Bronchial epithelial cell (primary cell): ENCODE measurements at places on chromosomes 5 and 9. TPM values are rescaled to one million over a fixed set of nuclear protein-coding genes. Genes with fewer than 3 reads are reported as not detected.

DNA sequence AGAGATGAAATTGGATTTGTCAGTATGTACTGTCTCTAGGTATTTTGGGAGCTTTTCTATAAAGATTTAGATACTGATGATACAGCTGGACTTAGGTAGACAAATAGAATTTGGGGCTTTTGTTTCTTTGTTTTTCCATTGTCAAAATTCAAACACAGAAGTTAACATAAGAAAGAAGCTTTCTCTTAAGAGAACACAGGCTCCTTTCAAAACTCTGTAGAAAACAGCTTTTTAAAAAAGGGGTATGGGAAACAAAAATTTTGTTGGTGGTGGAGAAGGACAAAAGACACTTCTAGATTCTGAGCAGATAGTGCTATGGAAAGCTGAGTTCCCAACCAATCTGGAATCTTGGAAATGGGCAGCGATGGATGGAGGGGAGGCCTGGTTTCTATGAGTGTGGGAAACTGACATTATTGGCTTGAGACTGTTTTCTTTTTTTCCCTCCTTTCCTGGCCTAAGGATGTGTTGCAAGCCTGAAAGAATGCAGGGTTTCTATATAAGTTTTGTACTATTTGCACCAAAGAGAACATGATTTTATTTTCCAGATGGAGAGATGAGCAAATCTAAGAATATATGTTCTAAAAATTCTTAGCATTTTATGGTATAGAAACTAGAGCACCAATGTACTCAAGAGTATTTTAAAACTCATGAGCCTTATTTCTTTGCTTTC, 240.0 kb downstream of the PRR16 start:
- DNase-seq: no peak

DNA sequence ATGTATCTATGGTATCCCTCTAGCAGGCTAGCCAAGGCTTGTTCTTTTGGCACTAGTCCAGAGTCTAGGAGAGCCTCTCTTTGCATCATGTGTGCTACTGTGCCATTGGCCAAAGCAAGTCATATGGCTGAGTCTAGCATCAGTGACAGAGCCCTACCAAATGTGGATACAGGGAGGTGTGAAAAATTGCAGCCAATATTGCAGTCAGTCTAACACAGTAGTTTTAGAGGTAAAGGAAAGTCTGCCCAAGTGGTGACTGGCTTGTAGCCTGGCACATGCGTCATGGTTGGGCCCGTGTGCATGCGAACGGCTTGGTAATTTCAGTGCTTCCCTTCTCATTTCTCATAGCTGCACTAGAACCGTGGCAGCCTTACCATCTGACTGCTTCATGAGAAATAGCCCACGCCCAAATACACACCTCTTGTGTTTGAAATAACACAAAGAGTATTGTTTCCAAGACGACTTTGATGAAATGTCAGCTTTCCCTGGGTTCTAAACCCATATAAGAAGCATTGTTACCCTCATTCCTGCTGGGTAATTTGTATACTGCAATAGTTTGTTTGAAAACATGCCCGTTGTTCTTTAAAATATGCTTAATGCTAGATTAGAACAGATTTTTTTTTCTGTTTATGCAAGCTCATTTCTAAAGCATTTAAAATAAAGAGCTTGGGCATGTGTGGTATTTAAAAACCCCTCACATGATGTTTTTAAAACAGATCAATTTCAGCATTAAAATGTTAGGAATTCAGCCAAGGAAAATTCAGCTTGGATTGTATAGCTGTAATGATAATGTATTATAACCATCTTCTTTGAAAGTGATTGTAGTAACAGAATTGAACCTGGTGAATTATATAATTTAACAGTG, 113.2 kb downstream of the TLE4 start:
- peak; percentile 63 for DNase-seq

DNA sequence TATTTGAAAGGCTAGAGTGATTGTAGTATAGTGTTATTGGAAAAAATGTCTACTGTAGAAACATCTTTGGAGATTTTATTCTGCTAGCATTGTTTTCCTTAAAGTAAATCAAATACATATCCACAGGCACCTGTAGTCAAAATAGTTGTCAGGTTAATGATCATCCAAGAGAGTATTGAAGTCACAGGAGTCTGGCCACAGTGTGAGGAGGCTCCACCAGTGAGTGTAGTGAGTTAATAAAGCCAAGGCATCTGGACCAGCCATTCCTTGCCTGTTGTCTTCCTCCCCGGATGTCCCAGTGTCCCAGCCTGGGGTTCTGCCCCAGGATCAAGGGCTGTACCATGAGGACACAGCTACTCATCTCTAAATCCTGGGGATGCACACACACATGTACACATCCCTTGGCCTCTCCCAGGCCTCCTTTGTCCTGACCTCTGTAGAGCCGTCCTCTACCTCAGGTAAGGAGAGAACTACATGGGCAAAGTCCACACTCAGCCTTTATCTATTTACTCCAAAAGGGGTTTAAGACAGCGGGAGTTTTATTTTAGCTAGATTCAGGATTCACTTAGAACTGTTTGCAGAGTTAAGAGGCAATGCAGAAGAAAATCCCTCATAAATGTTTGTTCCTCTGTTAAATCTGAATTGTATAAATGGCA, 3.7 kb downstream of the PIK3R1 start:
- DNase-seq: no peak

GRCh38 chr5:58087123-58087522, 372.8 kb downstream of the PLK2 start:
- no peak for DNase-seq

GRCh38 chr5:10527281-10527950, 36.5 kb upstream of the ANKRD33B start:
- DNase-seq: no peak

DNA sequence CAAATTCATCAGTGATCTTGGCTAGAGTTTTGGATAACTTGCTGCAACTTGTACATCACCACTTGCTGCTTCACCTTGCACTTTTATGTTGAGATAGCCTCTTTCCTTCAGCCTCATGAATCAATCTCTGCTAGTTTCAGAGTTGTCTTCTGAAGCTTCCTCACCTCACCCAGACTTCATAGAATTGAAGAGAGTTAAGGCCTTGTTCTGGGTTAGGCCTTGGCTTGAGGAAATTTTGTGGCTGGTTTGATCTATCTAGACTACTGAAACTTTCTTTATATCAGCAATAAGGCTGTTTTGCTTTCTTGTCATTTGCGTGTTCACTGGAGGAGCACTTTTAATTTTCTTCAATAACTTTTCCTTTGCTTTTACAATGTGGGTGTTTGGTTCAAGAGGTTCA, 12.8 kb downstream of the FER start:
- no peak for DNase-seq

DNA sequence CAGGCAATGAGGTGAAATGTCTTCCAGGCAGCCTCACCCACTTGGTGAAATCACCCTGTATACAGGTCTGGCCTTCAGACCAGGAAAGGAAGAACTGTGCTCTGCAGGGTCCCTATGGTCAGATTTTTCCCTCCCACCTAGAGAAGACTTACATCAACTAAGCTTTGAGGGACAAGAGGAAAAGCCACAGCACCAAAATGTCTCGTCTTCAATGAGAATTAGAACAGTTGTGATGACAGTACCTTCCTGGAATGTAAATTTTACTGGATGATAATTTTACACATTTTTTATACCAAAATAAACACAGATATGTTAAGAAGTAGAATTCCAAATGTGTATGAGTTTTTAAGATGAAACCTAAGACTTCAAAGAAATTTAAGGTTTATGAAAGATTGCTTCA, 283.9 kb downstream of the SPOCK1 start:
- DNase-seq: no peak

DAB2 gene
- 0.51 and 0.79 TPM in 2 replicates for total RNA-seq

DNA sequence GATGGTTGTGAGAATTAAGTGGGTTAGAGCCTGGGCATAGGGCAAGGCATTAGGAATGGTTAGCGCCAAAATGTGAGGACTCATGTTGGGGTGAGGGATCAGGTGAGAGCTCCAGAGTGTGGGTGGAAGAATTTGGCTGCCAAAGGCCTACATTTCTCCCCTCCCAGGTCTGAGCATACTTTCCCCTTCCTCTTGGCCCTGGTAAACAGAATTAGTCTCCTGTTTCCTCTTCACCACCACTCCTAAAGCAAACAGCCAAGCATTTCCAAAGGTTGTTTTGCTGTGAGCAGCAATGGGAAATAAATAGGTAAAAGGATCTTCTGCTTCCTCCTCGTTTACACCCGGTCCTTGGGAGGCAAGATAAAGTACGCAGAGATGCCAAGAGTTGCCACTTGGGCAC, 132.5 kb downstream of the ZSWIM6 start:
- no peak for DNase-seq

DNA sequence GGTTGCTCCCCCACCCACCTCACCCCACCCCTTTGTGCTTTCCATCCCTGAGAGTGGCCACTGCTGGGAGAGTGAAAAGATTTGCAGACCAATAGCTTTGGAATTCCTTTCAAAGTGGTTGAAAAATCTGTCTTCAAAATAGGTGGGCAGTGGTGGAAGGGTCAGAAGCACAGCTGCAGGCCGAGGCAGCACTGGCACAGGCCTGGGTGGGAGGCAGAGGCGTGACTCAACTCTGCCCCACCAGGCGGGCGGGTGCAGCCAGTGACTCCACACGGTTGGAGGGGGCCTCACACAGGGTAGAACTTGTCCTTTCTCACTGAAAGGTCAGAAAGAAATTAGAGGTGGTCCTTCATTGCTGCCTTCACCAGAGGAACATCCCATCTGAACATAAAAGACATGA, 214.9 kb upstream of the TBCA start:
- DNase-seq: no peak

GRCh38 chr5:106127341-106127781, 1543.4 kb downstream of the EFNA5 start:
- DNase-seq: peak; percentile 26

DNA sequence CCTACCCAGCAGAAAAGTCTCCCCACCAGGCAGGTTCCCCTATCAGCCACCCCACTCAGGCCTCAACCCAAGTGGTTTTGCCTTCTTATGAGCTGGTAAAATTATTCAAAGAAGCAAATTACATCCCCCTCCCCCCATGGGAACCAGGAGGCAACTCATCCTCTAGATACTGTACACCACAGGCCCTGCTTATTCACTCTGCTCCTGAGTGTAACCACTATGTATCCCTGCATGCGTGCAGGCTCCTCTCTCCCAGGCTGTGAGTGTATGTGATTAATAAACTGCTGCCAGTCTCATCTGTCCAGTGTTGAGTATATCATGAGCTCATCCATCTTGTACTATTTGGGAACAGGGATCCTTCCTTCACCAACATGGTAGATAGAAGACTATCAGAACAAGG, 8.6 kb downstream of the KCTD16 start:
- no peak for DNase-seq

- DNase-seq: peak; percentile 67
These were observed 112.7 kb downstream of the OSTF1 start for GRCh38 chr9:75200892-75201470.

DNA sequence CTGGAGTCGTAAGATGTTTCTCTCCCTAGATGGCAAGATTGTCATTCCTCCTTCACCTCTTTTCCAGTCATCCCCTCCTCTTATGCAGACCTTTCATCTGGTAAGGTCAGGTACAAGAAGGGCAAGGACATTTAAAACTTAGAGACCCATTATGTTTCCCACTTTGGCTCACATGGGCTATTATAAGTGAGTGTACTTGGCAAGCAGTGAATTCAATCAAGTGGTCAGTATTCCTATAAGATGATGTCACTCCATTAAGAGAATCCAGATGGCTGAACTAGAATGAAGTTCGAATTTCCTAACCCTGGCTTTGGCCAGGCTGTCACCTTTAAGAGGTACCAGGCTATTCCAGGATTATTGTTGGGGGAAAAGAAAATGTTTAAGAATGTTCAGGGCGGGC, 32.2 kb downstream of the ZNF131 start:
- no peak for DNase-seq

- DNase-seq: peak; percentile 58
These were observed 82.9 kb downstream of the RAB24 start for GRCh38 chr5:177220576-177220975.

USP20 gene
- total RNA-seq: 5.5 and 6.7 TPM in 2 replicates

HAUS6 gene
- total RNA-seq: 11.1 and 12.9 TPM in 2 replicates

DNA sequence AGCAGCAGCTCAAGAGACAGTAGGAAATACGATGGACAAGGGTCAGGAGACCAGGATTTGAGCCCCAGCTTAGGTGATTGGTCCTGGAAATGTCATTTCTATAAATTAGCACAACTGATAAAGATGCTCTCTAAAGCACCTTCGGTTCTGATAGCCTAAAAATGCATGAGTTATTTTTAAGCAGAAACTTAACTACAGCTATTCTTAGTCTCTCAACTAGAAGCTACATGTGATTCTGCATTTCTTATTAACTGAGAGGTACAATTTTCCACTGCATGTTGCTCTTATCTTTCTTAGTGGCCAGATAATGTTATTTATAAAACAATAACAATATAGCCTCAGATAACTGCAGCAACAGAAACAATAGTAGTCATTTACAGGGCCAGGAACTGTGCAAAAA, 136.4 kb downstream of the GRIA1 start:
- DNase-seq: no peak

DMRT3 gene
- not detected in 2 replicates for total RNA-seq

GRCh38 chr9:82716821-82717220, 346.1 kb downstream of the RASEF start:
- DNase-seq: no peak

DNA sequence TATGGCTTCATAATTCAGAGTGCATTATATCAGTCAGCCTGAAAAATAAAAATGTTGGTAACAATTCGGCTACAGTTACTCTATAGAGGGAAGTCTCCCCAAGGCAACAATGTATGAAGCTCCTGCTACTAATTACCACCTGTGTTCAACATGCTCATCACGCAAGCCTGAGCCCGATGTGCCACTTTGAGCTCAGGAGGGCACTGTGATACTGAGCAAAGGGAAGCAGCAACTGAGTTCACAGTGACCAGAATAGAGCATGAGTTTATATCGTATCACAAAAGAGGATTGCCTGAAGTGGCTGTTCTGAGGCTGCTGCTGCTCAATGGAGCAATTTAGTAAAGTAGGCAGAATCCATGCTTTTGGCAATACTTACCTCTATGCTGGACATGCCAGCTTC, 202.0 kb upstream of the HAPLN1 start:
- DNase-seq: no peak

DNA sequence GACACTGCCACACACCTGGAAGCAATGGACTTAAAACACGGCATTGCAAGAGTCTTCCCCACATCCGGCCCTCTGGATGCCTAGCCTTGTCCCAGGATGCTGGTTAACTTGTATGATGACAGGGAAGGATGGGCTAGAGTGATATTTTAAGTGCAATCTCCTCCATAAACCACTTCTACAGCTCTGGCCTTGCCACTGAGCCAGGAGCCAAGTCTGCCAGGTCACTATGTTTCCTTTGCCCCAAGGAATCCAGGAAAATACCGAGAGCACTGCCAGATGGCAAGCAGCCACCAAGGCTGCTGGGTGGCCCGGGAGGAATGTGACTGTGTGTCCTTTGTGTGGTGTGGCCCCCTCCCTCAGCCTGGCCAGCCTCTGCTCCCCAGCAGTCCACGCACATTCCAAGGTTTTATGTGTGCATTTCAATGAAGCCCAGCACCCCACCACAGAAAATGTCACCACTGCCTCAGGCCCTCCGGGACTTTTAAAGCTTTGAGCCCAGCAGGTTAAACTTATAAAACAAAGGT, 106.0 kb downstream of the FRMD3 start:
- DNase-seq: no peak

GRCh38 chr5:180034564-180034963, 37.0 kb downstream of the RNF130 start:
- peak; percentile 82 for DNase-seq

PDE6A gene
- not detected in 2 replicates for total RNA-seq

SLC31A2 gene
- 25.1 and 42.6 TPM in 2 replicates for total RNA-seq

- DNase-seq: no peak
These were observed 33.1 kb upstream of the PHYKPL start for GRCh38 chr5:178265746-178266145.

GRCh38 chr5:62547945-62548630, 30.5 kb upstream of the LRRC70 start:
- DNase-seq: no peak

SHOC1 gene
- total RNA-seq: under 0.01 TPM in 2 replicates

GRCh38 chr5:98989727-98990126, 60.9 kb upstream of the CHD1 start:
- DNase-seq: no peak

ADAMTSL2 gene
- not detected in 2 replicates for total RNA-seq
